Stimulated activated CD8-positive, alpha-beta memory T cell treated with anti-CD3 and anti-CD28 coated beads, Interleukin-4, amount 100 ng/mL, for 4 hours (primary cell): ENCODE measurements at places on chromosomes 2 and 18.

DNA sequence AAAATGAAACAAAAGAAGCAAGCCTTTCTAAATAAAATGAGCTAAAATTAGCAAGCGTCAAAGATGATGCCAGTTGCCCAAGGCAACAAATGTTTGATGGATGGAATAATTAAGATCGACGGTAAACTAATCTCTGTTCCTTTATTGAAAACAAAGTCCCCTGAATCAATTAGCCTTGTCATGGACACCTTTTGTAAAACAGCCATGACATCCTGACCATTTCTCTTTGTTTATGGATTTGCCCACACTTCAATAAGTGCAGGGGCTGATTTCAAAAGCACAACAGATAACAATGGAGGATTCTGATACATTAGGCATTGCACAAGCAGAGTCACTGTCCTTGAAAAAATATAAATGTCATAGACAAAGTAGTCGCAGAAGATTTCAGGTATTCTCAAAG is 160.1 kb upstream of the HNRNPA3 start:
- no peak for DNase-seq

DNA sequence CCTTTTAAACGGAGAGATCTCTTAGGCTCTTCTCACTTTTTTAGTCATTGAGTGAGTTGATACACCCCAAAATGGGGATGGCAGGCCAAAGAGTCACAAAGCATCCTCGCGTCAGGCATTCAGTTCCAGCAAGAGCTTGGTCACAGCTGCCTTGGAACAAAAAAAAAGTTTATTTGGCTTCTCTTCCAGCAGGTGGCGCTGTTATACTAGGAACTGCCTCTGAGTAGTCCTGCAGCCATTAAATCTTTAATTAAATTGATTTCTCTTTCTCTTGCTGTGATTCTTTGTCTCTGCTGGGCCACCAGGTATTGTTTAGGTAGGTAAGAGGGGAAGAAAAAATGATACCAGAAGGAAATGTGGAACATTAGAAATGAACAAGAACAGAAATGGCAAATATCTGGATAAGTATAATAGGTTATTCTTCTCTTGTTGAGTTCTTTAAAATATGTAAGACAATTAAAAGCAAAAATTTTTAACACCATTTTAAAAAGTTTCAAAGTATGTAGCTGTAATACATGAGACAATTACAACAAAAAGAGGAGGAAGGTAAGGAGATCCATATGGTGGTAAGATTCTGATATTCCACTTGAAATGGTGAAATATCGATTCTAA is 175.1 kb downstream of the GALNT1 start:
- DNase-seq: no peak

DNA sequence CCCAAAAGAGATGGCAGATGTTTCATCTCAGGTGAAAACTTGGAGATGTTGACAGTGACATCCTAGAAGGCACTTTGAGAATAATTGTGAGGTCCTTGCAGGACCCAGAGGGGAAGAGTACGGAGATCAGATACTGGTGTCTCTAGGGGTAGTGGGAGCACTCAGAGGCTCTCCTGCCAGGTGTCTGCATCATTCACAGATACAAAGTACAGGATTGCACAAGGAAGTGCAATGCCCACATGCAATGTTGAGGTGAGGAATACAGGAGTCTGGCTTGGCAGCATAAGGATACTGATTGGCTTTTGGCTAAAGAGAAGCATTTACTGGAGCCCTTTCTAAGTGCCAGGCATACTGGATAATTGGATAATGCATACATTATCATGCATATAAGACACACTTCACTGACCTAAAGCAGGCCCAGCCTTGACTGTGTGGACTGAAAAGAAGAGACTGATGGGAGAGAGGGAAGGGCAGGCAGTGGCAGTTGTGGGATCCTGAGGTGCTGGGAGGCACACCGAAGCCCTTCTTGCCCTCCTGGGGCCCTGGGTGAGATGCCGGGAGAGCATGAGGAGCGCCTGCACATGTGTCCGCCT is 31.0 kb upstream of the NCKAP5 start:
- no peak for DNase-seq

- DNase-seq: no peak
Observed at GRCh38 chr2:200788121-200788718, 23.5 kb upstream of the BZW1 start.

GRCh38 chr2:236731767-236732580 is 162.3 kb downstream of the ACKR3 start:
- DNase-seq: no peak

GRCh38 chr2:9708683-9709538 is 78.1 kb upstream of the YWHAQ start:
- no peak for DNase-seq

DNA sequence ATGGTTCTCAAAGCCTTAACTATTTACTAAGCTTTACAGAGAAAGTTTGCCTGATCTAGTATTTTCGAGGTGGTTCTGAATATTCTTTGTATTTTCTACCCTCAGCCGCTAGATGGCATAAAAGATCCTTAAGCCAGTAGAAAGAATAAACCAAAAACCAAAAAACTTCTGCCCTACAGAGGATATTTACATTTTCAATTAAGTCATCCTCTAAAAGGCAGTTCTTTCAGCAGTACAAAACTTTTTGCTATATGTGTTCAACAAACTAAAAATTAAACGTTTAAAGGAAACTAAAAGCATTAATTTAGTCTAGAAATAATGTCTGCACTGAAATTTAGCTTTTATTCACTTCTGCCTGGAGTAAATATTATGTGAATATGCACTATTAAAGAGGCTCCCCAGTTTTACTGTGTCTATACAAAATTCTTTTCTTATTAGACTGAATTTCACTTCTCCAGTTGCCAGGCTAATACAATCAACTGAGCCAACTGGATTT is 297.5 kb downstream of the PIEZO2 start:
- DNase-seq: no peak
